ENCODE measurements at places on chromosomes 3 and 15. TPM values are rescaled to one million over a fixed set of nuclear protein-coding genes. Genes with fewer than 3 reads are reported as not detected.

DNA sequence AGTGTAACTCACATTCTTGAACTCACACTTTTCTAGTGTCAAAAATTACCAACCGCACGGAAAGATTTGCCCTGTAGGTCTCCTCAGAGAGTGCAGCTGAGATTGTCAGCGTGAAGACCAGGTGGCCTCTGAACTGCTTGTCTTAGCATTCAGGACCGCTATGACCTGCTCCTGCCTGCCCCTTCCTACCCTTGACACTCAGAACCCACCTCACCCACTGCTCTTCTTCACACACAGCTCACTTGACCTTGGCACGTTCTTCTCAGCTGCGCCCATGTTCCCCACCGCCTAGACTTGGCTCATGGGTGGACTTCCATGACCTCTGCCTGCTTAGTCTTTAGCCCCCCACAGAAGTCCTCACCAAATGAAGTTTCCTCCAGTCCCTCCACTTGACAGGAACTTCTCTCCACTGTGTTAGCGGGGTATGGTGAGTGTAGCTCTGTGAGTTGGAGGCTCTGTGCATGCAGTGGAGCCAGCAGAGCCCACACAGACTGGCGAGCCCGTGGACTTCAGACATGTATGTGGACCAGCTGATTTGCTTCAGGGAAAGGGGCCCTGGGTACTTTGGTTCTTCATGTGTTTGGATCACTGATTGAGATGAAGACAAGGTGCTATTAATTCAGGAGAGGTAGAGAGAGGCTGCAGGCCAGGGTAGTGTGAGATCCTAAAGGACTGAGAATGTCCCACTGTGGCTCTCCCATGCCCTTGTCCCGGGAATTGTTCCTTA, 221.3 kb downstream of the OPA1 start:
- H3K4me3 ChIP-seq: peak overlapping the region; percentile 10
- H3K27me3 ChIP-seq: no peaks in the 10 kb centered on the region
- H3K27ac ChIP-seq: peak overlapping the region; percentile 53
- H3K36me3 ChIP-seq: peaks cover 2% of the 10 kb centered on the region

GRCh38 chr3:79467721-79468120, 300.1 kb downstream of the ROBO1 start:
- H3K27ac ChIP-seq: no peak overlapping the region
- no peak overlapping the region for H3K4me3 ChIP-seq
- peaks cover 3% of the 10 kb centered on the region for H3K4me1 ChIP-seq
- peak; percentile 54 for DNase-seq
- no peaks in the 10 kb centered on the region for H3K27me3 ChIP-seq

GRCh38 chr3:153159771-153160397, 2.1 kb upstream of the RAP2B start:
- no peaks in the 10 kb centered on the region for H3K27me3 ChIP-seq
- no peak overlapping the region for H3K27ac ChIP-seq
- H3K4me3 ChIP-seq: peak overlapping the region; percentile 99
- no peaks in the 10 kb centered on the region for H3K4me1 ChIP-seq
- DNase-seq: no peak

GRCh38 chr15:34365091-34365825, 1.7 kb downstream of the LPCAT4 start:
- peaks cover 34% of the 10 kb centered on the region for H3K36me3 ChIP-seq
- DNase-seq: no peak
- peak overlapping the region; percentile 97 for H3K4me3 ChIP-seq
- peaks cover 6% of the 10 kb centered on the region for H3K4me1 ChIP-seq
- H3K27ac ChIP-seq: no peak overlapping the region

DNA sequence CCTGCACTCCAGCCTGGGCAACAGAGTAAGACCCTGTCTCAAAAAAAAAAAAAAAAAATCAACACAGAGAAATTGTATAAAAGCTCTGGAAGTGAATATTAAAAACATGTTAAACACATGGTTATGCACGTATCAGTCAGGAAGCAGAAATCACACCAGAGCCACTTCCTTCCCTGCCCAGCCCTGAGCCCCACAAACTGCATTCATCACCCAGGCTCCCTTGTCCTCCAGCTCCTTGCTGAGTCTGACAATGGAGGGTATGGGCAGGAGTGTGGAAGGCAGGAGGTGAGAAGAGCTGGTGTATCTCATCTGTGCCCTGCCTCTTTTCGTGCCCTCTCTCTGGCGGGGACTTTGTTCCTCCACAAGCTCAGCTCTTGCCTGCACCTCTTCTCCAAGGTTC, 12.1 kb upstream of the LOXL1 start:
- no peaks in the 10 kb centered on the region for H3K4me1 ChIP-seq
- no peaks in the 10 kb centered on the region for H3K27me3 ChIP-seq
- no peak overlapping the region for H3K27ac ChIP-seq
- peaks cover 24% of the 10 kb centered on the region for H3K36me3 ChIP-seq

GRCh38 chr3:169362868-169363267, 300.6 kb downstream of the MECOM start:
- no peak overlapping the region for H3K4me3 ChIP-seq
- DNase-seq: no peak
- H3K27me3 ChIP-seq: no peaks in the 10 kb centered on the region

DNA sequence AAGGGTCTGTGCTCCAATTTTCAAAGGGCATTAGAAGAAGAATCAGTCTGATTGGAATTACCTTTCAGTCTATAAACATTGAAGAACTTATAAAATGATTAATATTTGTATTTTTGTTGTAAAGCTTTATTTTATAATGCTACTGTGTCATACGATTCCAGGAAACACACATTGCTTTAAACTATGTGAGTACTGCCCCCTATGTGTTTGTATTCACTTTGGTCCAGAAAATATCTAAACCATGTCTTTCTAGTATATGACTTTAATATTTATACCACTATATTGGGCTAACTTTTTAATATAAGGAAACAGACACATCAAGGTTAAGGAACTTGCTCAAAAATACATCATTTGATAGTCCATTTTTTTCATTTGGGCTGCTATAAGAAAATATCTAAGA, 3.2 kb upstream of the RIOX2 start:
- no peak overlapping the region for H3K27ac ChIP-seq
- H3K4me3 ChIP-seq: no peak overlapping the region
- DNase-seq: no peak

DNA sequence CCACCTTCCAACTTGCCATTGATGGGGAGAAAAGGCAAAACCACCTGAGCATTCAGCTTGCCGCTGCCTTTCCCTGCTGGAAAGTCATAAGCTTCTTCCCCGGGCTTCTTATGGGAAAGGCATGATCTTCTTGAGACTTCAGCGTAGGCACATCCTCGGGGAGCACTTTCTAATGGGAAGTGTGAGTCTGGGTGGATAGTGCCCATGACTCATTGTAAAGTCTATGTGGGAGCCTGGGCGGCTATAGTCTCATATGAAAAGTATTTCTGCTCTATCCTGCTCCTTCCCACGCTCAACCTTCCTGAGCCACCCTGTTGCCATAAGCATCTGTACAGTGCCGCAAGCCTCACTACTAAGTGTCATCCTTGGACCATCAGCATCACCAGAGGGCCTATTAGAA, 309.9 kb upstream of the THBS1 start:
- DNase-seq: no peak
- H3K27me3 ChIP-seq: no peaks in the 10 kb centered on the region
- no peak overlapping the region for H3K27ac ChIP-seq
- no peaks in the 10 kb centered on the region for H3K36me3 ChIP-seq

DNA sequence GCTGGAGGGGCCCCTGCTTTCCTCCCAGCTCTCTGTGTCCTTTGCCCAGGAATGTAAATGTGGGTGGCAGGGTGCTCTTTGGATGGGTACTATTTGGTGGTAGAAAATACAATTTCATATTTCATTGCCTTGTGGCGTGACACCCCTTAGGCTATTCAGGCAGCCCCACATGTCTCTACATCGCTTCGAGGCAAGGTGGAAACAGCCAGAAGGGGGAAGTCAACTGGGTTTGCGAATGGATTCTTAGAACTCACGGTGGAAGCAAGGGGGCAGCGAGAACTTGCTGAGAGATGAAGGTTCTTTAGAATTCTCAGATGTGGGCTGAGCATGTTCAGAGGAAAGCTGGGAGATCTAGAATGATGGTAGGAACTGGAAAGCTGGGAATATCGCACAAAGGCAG, 25.3 kb downstream of the PLA2G4D start:
- H3K27me3 ChIP-seq: no peaks in the 10 kb centered on the region
- peak; percentile 38 for DNase-seq
- no peak overlapping the region for H3K4me3 ChIP-seq

- no peaks in the 10 kb centered on the region for H3K27me3 ChIP-seq
- H3K4me1 ChIP-seq: no peaks in the 10 kb centered on the region
- H3K4me3 ChIP-seq: no peak overlapping the region
Measured at GRCh38 chr3:114005481-114005880, 50.8 kb downstream of the CCDC191 start.

- peaks cover 18% of the 10 kb centered on the region for H3K4me1 ChIP-seq
- no peak for DNase-seq
- H3K27ac ChIP-seq: no peak overlapping the region
- H3K27me3 ChIP-seq: no peaks in the 10 kb centered on the region
- H3K4me3 ChIP-seq: 0 out of 3 replicates have a peak overlapping the region, but pooled peaks have one; percentile 12
Measured at GRCh38 chr3:63442918-63443317, 164.8 kb downstream of the SYNPR start.

GRCh38 chr3:127959873-127960272, 44.8 kb downstream of the KBTBD12 start:
- no peaks in the 10 kb centered on the region for H3K4me1 ChIP-seq
- DNase-seq: peak; percentile 64
- no peak overlapping the region for H3K4me3 ChIP-seq

DNA sequence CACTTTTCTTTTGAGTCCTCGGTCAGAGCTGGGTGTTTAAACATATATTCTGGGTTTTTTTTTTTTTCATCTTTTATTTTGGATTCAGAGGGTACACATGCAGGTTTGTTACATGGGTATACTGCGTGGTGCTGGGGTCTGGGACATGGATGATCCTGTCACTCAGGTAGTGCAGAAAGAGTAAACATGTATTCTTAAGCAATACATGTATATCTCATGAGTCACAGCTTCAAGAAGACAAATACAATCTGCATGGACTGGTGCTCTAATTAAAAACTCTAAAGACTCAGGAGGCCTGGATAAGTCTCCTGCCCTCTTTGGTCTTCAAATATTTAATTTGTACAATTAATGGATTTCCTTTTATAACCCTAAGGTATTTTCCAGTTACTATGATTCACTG, 50.6 kb upstream of the PHLDB2 start:
- DNase-seq: no peak
- H3K4me1 ChIP-seq: no peaks in the 10 kb centered on the region
- no peak overlapping the region for H3K4me3 ChIP-seq
- H3K27ac ChIP-seq: no peak overlapping the region

DNA sequence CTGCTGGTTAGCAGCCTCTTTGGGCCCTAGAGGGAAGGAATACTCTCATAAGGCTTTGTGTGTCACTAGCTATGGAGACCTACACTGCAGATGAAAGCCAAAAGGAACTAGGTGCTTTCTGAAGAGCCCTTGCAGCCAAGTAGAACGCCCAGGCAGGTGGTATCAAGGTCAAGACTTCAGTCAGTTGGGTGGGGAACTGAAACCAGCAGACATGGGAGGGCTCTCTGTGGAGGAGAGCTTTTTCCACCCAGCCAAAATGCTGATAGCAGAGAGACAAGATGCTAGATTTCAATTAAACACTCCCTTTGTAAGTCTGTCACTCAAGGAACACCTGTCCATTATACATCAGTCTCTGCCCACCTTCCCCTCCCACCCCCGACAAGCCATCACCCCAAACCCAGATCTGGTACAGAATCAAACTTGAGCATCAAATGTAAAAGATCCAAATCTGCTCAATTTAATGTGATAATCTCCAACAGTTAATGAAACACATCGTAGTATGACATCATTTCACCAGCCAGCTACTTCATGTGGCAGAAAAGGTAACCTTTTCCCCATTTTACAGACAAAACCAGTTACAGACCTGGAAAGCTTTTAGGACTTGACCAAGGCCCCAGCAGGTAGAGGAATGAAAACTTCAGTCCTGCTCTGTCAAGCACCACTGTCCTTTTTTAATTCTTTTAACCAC, 14.6 kb downstream of the MRPS25 start:
- no peaks in the 10 kb centered on the region for H3K27me3 ChIP-seq
- no peak overlapping the region for H3K4me3 ChIP-seq
- no peak for DNase-seq
- no peaks in the 10 kb centered on the region for H3K4me1 ChIP-seq
- H3K27ac ChIP-seq: no peak overlapping the region
- H3K36me3 ChIP-seq: peaks cover 86% of the 10 kb centered on the region

DNA sequence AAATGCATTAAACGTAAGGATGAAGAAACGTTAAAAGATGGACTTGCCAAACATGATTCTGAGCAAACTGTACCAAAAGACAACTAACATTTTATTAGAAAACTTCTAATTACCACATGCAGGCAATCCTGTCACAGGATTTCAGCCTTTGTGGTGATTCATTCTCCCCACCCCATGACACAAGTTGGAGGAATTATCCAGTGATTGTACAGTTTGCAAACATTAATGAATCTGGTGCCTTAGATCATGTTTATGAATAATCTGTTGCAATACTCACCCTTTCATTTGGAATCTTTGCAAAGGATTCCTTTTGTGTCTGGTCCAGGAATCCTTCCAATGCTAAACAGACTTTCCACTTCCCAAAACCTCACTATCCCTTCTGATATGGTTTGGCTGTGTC, 23.3 kb upstream of the ERC2 start:
- no peak overlapping the region for H3K4me3 ChIP-seq
- no peaks in the 10 kb centered on the region for H3K36me3 ChIP-seq
- no peak for DNase-seq

DNA sequence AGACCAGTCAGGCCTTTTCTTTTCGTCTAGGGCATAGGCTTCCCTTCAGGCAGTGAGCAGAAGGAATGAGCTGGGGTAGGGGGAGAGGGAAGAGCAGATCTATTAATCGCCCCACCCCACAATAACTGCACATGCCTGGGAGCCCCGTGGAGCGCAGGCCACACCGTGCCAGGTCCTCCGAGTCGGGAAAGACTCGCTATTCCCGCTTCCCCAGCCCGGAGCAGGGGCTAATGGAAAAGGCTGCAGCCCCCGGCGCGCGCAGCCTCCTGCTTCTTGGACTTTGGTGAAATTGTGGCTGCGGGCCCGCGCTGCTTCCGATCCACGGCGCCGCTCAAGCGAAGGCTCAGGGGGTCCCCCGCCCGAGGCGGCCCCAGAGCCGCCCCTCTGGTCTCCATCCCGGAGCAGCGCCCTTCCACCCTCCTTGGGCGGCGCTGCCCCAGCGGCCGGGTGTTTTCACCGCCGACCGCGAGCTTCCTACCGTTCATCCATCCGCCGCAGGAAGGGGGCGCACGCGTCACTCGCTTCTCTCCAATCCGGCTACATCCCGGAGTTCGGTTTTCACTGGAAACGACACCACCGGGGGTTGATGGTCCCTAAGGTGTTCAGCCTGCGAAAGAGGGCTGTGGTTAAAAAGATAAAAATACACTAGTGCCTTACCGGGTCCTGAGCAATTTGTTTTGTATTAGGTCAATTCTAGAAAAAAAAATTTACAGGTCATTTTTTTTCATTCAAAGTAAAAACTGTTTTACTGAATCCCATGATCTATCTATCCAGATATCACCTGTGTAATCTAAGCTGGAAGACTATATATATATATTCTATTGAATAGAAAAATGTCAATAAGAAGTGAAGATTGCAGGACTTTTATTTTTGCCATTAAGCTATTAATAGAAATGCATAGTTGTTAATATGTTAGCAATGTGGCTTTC, 4.4 kb upstream of the SYNM start:
- H3K27ac ChIP-seq: no peak overlapping the region
- H3K4me1 ChIP-seq: no peaks in the 10 kb centered on the region
- peak; percentile 85 for DNase-seq
- H3K36me3 ChIP-seq: no peaks in the 10 kb centered on the region

NMB gene
- total RNA-seq: 12.4 TPM

CFAP92 gene
- 0.92 TPM for total RNA-seq

GLDN gene
- total RNA-seq: 0.77 TPM

CYP19A1 gene
- total RNA-seq: not detected

ATP13A5 gene
- not detected for total RNA-seq

FILIP1L gene
- 0.22 TPM for total RNA-seq

MAP6D1 gene
- total RNA-seq: 7.1 TPM

Measured in H9 (cell line).